Stimulated activated CD4-positive, alpha-beta T cell treated with anti-CD3 and anti-CD28 coated beads, Interleukin-1b, Interleukin-23, amount 100 ng/mL, for 1 hour (primary cell): ENCODE measurements at places on chromosomes 4 and X.

DNA sequence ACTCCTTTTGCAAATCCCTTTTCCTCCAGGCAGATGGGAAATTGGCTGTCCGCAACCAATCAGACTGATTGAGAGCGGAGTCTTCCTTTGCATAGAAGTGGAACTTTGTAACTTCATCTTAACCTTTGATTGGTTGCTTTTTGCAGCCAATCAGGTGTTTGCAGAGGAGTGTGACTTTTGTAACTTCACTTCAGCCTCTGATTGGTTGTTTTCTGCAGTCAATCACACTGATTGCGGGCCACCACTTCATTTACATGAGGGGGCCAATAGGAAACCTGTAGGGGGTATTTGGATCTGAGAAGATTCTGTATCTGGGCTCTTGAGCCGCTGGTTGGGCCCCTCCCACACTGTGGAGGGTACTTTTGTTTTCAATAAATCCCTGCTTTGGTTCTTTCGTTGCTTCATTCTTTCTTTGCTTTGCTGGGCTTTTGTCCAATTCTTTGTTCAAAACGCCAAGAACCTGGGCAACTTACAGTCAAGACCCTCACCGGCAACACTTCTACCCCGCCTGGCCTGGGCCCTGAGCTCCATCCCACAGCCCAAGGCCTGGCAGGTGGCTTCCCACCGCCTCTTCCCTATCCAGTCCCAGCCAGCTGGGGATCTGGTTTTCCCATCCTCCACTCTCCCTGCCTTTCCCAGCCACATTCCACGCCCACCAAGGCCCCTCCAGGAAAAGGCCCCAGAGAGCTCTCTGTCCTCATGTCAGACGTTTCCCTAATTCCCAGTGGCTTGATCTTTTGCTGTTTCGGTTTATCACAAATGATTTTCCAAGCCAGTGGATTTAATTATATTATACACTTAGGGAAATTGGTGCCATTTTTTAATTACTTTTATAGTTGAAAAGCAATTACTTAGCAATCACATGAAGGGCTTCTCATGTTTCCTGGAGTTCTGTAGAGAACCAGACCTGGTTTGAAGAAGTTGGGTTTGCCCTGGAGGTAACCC lies 110.2 kb upstream of the STX18 start:
- no peak for DNase-seq

DNA sequence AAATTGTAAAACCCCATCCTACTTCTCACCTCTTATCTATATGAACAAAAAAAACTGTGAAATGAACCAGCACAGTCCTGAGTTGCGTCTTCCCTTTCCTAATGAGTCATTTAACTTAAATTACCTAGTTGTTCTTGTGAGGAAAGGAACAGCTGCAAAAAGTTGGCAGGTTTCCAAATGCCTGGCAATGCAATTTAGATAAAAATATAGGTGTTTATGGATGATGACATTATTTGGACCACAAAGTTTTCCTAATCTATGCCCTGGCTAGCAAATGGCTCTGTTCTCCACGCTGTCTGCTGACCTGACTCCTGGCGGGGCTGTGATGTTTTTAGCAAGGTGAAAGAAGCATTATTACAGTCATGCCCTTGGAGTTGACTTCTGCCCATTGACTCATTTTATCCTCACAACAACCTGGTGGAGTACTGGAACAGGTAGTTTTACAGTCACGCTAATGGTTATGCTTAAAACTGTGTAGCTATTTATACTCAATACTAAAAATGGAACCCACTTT lies 29.8 kb upstream of the RELL1 start:
- no peak for DNase-seq

DNA sequence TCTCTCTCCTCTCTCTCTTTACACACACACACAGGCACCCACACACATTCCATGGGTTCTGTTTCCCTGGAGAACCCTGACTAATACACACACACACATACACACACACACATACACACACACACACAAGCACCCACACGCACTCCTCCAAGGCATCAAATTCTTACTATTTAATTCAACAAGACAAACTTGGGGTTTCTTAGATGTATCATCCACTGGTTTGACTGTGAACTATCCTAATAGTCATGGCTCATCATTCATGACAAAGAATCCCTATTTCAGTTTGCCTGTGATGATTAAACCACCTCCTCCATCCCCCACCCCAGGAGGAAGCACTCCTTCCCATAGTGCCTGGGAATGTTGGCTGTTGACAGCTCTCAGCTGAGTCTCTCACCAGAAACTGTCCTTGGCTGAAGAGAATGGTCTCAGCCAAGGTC lies 98.2 kb downstream of the USP46 start:
- no peak for DNase-seq

GRCh38 chr4:10861036-10861435 lies 176.5 kb upstream of the CLNK start:
- no peak for DNase-seq

GRCh38 chrX:138648568-138648967 lies 62.9 kb downstream of the FGF13 start:
- no peak for DNase-seq
